ENCODE measurements at places on chromosomes 5 and 9.

DNA sequence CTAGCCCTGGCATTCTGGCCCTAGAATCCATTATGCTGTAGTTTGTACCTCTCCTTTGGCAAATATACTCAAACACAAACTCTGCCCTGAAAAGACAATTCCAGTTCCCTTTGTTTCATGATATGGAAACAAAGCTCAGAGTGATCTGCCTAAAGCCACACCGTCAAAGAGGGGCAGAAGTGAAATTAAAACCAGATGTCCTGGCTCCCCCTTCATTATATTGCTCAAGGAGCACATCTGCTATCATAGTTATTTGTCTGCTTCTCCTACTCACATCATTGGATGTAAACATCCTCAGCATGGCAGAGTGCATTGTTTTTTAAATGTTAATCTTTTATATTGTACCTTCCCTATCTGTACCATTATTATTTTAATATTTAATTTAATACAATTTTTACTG, 266.7 kb upstream of the SMARCA2 start:
- no peak for DNase-seq

DNA sequence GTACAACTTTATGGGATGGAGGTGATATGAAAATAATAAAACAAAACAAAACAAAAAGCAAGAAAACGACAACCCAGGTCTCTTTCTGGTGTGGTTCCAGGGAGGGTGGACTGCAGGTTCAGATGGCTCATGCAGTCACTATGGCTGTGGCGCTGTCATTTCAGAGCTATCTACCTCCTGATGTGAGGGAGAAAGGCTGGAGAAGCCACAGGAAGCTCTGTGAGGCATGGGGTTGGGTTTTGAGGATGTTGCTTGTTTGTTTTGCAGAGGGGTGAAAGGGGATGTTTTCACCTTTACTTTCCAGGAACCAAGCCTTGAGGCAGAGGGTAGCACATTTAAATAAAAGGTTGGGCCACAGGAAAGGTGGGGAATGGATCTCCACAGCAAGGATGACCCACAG, 18.7 kb downstream of the NIPAL4 start:
- DNase-seq, result no peak

- DNase-seq, result no peak
These were observed 79.9 kb upstream of the ANKRD55 start for GRCh38 chr5:56313004-56313531.

DNA sequence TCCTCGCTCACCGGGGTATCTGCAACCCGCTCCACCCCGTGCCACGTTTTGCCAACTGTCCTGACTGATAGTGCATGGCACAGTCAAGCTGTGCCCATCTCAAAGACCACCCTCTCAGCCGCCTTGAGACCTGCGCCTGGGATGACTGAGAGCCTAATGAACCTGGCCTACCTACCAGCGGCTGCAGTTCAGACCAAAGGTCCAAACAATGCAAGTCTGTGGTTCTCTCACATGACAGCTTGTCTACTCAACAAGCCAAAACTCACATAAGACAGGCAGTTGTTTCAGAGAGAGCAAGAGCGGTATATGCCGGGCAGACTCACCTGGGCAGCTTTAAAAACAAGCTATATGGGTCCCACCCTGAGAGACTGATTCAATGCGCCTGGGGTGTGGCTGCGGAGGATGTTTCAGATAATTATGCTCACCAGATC, 70.5 kb downstream of the EPB41L4B start:
- no peak for DNase-seq

- no peak for DNase-seq
These were observed 9.6 kb upstream of the NDFIP1 start for GRCh38 chr5:142098931-142099330.

- peak; percentile 26 for DNase-seq
These were observed 56.2 kb downstream of the PLAC8L1 start for GRCh38 chr5:146048994-146049703.

- DNase-seq, result no peak
These were observed 148.7 kb downstream of the LURAP1L start for GRCh38 chr9:12923468-12924009.

- DNase-seq, result no peak
These were observed 695.4 kb downstream of the PTPRD start for GRCh38 chr9:9917400-9917799.

DNA sequence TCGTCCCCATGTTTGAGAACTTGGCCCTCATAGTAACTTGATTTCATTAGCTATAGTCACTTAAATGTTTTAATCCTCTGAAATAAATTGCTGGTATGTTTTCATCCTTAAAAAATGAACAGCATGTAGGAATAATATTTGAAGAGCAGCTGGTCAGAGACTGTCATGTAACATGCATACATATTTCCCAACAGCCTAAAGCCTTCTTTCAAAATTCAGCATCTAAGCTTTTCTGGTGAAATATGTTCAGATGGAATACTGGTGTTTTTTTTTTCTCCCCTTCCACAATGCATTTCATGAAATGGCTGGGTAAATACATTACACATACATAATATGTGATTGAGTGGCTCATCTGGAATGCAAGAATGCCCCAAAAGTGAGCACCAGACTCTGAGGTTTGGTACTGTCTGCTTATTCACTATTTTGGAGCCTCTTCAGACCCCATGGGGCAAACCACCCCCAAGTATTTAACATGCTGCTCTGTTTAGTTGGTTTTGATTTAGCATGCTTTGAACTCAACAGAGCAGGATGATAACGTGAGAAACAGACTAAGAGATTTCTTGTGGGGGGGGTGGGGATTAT, 94.0 kb downstream of the SMARCA2 start:
- no peak for DNase-seq

- DNase-seq, result no peak
These were observed 30.7 kb downstream of the C6 start for GRCh38 chr5:41182666-41183065.

DNA sequence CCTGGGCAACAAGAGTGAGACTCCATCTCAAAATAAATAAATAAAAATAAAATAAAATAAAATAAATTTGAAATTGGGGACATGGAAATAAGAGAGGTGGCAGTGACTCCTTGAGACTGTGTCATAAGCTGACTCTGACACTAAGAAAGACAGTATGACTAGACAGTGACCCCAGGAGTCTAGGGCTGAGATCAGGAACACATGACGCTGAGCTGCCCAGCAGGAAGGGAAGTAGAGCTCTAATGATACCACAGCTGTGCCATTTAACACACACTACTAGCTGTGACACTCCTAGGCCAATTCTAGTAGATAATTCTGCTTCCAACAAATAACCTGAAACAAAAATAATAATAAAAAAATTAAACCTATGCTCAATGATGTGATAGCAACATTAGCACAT, 293.0 kb downstream of the SEC61B start:
- no peak for DNase-seq

- DNase-seq, result no peak
These were observed 2.7 kb downstream of the OR2V2 start for GRCh38 chr5:181149806-181150733.

DNA sequence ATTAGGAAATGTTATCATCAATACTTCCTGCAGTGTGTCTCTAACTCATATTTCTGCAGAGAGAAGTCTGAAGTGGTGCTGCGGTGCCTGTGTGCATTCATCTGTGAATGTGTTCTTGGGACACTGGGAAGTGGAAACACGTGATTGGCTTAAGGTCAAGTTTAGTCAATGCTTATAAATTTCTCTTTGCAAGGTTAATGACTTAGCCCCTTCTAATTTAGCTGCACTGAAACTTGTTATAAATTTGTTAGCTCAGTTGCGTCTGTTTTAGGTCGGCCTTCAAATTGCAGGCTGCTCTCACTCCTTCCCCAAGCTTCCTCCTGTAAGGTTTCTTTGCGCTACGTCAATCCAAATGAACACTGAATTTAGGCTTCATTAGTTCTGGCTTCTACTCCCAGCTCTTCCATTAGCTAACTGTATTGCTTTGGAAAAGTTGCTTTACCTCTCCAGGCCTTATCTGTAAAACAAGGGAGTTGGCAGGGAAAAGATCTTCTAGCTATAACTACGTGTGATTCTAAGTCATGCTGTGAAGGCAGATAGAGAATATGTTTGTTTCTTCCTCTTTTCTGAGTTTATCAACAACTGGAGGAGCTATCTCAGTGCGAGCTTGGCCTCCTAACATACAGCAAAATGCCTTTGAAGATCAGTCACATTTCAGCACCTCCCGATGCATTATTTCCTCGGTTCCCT, 341.8 kb downstream of the NFIB start:
- DNase-seq, result no peak
